ENCODE measurements at places on chromosomes 7 and 10.

DNA sequence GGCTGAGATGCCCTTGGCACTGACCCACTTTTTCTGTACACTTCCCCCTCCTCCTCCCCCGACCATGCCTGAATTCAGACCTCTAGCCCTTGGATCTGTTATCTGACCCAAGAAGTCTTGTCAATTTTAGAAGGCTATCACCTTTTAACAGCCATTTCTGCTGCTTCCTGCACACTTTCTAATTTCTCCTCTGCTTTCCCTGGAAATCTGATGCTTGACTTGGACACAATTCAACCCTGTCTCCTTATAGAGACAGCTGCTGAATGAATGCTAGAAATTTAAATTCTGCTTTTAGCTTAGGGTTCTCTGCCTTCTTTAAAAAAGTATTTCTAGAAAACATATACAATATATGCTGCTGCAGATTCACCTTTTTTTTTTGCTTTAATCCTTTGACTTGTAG is 417.9 kb upstream of the KLF6 start:
- no peak for DNase-seq

DNA sequence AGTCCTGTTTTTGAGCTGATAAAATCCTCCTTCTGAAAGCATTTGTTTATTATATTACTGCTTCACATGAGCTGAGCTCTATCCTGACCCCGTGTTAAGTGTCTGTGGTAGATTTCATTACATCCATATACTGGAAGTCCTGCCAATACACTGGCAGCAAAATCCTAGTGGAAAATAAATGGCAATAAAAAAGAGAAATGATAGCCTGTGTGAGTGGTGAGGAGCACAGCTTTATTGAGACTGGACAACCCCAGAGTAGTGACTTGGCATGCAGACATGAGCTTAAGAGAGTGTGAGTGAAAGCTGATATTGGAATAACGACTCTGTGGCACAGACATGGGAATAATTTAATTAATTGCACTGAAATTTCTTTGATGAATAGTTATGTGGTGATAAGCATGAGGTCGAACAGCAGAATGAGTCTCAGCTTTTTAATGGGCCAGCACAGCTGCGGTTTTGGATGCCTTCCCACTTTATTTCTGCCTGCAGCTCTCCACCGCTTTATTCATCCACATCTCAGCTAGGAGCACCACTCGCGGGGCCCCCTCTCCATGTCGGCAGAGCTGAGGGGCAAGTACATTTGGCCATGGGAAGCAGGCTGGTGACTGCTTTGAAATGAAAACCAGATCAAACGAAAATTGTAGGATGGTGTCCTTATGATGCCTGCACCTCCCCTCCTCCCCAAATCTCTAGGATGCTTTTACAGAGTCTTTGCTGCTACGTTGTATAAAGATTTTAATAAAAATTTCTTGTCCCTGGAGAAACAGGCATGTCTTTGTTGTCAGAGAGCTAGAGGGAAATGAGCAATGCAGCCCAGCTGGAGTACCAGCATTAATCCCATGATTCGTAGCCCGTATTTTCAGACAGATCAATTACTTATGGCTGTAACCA is 494.3 kb downstream of the AUTS2 start:
- DNase-seq, result no peak

DNA sequence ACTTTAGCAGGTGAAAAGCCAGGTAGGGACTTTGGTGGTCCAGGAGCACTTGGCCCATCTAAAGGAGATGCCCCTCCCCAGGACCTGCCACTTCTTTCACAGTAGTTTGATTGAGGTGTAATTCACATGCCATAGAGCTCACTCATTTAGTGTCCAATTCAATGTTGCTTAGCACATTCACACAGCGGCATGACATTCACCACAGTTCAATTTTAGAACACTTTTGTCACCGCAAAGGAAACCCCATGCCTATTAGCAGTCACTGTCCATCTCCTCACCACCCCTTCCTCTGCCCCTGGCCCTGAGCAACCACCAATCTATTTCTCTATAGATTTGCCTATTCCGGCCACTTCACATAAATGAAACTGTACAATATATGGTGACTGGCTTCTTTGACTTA is 211.6 kb upstream of the ZMIZ1 start:
- DNase-seq, result no peak

DNA sequence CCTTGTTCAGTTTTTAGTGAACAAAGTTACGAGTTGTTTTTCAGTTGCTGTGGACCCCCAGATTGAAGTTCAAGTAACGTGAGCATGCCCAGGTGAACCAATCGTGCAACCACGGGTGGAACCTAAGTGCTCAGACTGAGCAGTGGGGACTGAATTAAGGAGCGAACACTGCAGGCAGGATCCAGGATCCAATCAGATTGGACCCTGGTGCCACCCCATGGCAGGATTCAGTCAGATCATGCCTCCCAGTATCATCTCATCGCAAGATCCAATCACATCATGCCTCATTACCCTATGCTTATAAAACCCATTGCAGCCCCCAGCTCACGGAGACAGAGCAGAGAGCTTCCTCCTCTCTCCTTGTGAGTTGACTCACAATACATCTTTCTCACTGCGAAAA is 80.9 kb downstream of the PFKFB3 start:
- no peak for DNase-seq

- no peak for DNase-seq
These were observed 41.9 kb upstream of the PSMG3 start for GRCh38 chr7:1611708-1612241.

- DNase-seq, result no peak
These were observed 28.1 kb downstream of the MCU start for GRCh38 chr10:72719941-72720592.

- DNase-seq, result no peak
These were observed 48.8 kb downstream of the GOLGA7B start for GRCh38 chr10:97898429-97898828.

DNA sequence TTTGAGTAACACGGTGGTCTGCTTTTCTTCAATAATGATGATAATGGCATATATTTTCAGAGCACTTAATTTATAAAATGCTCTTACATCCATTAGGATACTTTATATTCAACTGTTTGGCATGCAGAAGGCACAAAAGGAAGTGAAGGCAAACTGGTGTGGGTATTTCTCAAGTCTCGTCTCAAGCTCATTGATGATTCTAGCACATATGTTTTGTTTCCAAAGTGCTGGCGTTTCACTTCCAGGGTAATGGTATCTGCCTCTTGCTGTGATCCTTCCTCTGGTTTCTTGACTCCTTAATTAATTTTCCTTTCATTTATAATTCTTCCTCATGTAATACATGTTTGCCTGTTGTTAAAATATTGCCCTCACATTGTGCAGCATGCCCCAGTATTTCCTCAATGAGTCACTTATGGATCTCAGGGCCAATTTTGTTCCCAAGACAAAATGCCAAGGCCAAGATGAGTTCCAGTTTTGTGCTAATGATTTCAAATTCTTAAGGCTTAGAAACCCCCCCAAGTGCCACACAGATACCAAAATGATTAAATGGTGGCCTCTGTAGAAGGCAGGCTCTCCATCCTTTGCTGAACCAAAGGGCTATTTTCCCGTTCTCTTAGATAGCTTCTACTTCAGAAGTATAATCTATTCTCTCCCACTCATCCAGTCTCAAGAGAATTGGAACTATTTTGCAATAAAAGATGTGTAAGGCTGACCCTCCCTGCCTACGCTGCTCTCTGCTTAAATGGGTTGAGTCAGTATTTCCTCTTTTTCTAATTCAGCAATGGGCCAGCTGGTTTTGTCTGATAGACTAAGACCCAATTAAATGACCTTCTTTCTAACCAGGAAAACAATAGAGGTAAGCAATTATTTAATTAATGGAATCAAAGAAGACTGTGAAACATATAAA is 171.2 kb downstream of the ZNF365 start:
- DNase-seq, result no peak

- no peak for DNase-seq
These were observed 35.8 kb downstream of the PARP12 start for GRCh38 chr7:140026935-140027334.

DNA sequence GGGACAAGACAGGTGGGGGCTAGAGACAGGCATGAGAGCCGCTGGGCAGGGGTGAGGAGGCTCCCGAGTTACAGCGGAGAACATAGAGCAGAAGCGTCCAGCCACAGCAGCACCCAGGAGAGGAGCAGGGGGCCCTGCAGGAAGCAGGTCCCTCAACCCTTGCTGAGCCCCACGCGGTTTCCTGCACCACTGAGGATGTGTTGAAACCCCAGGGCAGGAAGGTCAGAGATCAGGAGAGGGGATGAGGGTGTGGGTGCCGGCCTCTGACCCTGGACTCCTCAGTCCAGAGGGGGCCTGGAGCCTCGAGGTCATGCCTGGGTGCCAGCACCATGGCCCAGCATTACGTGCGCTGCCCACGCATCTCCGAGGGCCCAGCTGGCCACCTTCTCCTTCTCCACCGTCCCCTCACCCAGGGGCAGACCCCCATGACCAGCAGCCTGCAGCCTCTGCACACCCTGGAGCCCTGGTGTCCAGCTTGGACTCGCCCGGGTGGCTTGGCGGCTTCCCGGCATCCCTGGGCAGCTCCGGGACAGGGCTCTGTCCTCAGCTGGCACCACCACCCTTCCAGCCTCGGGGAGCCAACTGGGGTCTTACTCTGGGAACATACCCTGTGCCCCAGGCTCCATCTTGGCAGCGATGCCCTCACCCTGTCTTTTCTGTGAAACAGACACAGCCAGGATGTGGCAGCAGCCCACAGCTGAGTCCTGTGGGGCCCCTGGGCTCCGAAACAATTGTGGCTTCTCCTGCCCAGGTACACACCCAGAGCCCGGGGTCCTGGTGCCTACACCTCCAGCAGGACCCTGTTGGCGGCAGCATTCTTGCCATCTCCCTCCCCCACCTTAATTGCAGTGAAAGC is 52.0 kb downstream of the STK32C start:
- DNase-seq, result no peak

GRCh38 chr7:149622444-149623210 is 125.0 kb upstream of the ZNF746 start:
- DNase-seq, result no peak

- DNase-seq, result no peak
These were observed 757.1 kb downstream of the AUTS2 start for GRCh38 chr7:70355198-70356020.

- DNase-seq, result no peak
These were observed 92.9 kb downstream of the IPMK start for GRCh38 chr10:58174831-58175230.

DNA sequence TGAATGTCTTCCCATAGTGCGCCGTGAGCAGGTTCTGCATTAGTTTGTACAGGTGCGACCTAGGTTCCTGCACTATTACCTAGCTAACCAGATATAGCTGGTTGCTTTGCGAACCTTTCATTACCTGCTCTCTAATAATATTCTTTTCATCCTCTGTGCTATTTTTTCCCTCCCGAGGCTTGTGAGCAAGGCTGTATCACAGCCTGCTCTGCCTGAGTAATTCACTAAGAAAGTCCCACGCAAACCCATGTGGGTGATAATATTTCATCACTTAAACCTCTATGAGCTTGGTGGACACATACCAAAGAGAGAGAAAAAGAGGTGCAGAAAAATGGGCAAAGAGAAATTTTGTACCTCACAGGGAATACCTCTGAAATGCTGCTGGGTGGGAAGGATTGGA is 8.4 kb downstream of the INHBA start:
- no peak for DNase-seq

DNA sequence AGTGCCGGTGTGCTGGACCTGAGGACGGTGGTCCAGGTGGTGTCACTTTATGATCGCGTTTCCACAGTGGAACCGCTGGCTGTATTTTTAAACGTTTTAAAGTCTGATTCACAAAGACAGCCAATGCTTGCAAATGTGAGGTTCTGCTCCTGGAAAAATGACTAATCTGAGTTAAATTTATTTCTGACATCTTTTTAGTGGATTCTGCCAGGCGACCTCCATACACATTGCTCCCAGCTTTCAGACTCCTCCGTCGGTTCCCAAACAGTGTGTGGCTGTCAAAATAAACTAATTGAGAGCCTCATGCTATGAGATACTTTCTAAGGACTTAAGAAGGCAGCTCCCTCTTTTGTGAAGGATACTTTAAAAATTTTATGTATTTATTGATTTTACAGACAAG is 12.7 kb upstream of the TTYH3 start:
- DNase-seq, result no peak

- DNase-seq, result no peak
These were observed 191.1 kb upstream of the BMPER start for GRCh38 chr7:33714208-33714607.
